Hindlimb muscle (tissue), 1 donor: ENCODE measurements at places on chromosomes 4 and X. TPM values are rescaled to one million over a fixed set of nuclear protein-coding genes. Genes with fewer than 3 reads are reported as not detected.

ARSJ gene
- polyA plus RNA-seq = 3.6 TPM

POU3F4 gene
- polyA plus RNA-seq = not detected

MAGEB17 gene
- 0.13 TPM for polyA plus RNA-seq

WDR17 gene
- polyA plus RNA-seq = 0.72 TPM

NSUN7 gene
- polyA plus RNA-seq = 0.66 TPM

SHOX gene
- polyA plus RNA-seq = 3.0 TPM

ADAD1 gene
- polyA plus RNA-seq = not detected

ABLIM2 gene
- polyA plus RNA-seq = 16.0 TPM

GRIA3 gene
- 1.7 TPM for polyA plus RNA-seq

IBSP gene
- polyA plus RNA-seq = not detected

SLC6A14 gene
- not detected for polyA plus RNA-seq

S100G gene
- not detected for polyA plus RNA-seq

NKX6-1 gene
- polyA plus RNA-seq = 0.27 TPM

ARHGAP6 gene
- 12.8 TPM for polyA plus RNA-seq
